Astrocyte of the hippocampus (primary cell): ENCODE measurements at places on chromosomes 4 and X.

- DNase-seq = no peak
Measured at GRCh38 chr4:140089216-140089615, 64.8 kb downstream of the MAML3 start.

GRCh38 chrX:154602226-154602625 is 16.9 kb downstream of the CTAG1B start:
- no peak for DNase-seq

DNA sequence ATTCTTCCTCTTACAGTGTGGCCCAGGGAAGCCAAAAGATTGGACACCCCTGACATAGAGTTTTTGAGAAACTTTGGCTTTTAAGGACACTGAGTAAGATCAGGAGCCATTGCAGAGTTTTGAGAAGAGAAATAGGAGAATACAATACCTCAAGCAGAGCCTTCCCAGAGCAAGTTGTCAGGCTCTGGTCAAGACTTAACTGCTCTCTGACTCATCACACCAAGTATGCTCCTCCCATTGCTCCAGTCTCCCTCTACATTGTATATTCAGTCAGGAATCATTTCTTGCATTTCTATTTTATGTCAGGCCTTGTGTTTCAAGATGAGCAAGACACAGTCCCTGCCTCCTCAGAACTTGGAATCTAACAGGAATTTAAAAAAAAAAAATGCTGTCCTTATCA is 176.4 kb upstream of the FMR1 start:
- DNase-seq = no peak

DNA sequence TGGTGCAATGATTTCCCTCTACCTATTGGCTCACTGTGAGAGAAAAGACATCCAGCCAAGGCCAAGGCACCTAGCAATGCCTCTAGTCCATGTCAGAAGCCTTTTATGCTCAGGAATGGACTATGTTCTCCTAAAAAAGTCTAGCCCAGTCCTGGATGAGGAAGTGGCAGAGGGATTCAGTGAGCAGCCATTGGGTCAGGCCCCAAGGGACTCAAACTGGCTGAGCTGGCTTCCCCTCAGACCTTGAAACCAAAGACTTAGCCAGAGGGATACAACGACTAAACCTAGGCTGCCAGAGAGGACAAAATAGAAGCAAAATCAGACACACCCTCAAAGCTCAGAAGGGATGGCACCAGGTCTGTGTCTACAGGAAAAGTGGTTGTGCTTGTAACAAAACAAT is 49.1 kb downstream of the ARHGEF9 start:
- DNase-seq = no peak

DNA sequence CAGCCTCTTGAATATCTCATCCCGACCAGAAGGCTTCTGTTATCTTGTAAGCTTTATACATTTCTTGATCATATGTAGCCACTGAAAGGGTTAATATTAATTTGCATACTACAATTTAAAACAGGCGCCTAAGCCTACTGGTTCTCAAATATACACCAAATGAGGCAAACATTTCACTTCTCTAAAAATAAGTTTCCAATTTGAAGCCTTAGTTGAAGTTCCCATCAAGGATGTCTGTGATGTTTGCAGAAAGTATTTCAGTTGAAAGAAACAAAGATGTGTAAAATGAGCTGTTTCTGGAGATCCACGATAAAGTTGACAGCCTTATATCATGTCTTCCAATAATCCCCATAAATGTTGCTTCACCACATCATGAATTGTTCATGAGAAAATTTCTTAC is 70.6 kb downstream of the KIT start:
- no peak for DNase-seq

DNA sequence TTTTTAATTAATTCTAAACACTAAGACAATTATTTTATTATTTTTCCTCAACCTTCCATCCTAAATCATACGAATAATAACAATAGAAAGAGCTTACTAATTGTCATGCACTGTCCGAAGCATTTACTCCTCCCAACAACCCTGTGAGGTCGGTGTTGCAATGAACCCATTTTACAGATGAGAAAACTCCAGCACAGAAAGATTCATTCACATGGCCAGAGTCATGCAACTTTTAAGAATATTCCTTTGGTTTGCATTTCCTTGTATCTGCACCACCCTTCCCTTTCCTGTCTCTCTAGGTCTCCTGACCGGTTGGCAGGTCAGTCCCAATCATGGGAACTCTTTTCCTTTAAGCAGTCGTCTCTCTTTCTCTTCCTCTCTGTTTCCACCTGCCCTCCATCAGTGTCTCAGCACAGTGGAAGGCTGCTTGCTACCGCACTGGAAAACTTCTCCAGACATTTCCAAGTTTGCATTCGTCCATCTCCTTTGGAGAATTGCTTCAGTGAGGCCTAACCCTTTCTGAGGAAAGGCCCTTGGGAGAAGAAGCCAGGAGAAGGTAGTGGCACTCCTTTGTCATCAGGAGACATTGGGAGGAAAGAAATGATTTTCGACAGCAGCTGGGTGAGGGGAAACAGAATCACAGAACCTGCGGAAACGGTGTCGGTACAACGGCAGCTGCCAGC is 1.9 kb upstream of the TMSB4X start:
- DNase-seq = no peak
